Activated naive CD8-positive, alpha-beta T cell treated with anti-CD3 and anti-CD28 coated beads, Interleukin-2, amount 50 U/mL, for 24 hours (primary cell): ENCODE measurements at places on chromosomes 5 and 9.

DNA sequence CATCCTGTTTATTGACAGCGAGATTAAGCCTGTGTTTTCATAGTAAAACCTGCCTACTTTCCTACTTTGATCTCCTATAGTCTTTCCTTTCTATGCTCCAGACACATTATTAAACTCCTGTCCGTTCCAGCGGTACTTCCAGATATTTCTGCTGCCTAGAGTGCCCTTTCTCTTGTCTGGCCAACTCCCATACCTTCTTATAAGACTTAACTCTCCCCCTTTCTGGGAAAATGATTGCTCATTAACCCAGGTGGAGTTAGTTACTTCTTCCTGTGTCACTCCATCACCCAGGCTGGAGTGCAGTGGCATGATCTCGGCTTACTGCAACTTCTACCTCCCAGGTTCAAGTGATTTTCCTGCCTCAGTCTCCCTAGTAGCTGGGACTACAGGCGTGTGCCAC, 33.1 kb downstream of the KDM4C start:
- DNase-seq, result no peak

- no peak for DNase-seq
These were observed 553.2 kb downstream of the MAT2B start for GRCh38 chr5:164058621-164059020.

- no peak for DNase-seq
These were observed 357.6 kb upstream of the RPS23 start for GRCh38 chr5:82635561-82636288.

DNA sequence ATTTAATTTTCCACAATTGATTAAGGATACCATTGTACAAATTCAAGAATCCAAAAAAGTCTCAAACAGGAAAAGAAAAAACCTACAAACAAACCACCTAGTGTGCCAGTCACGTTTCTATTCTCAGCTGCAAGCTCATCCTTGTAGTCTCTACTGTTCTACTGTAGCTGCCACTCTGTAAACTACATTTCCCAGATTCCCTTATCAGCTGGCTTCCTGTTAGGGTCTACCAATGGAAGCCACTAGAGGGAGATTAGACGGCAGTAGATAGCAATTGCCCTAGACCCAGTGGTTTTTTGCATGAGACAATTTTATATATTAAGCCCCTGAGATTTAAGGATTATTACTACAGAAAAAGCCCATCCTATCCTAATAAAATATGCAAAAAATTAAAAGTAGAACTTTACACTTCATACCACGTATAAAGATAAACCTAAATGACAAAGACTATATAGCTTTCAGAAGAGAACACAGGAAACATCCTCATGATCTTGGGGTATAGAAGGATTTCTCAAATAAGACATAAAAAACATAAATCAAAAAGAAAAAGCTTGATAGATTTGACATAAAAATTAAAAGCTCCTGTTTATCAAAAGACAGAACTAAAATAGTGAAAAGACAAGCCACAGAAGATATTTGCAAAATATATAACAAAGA, 37.4 kb downstream of the P4HA2 start:
- no peak for DNase-seq

- DNase-seq, result no peak
These were observed 11.6 kb downstream of the ABL1 start for GRCh38 chr9:130846487-130847305.

DNA sequence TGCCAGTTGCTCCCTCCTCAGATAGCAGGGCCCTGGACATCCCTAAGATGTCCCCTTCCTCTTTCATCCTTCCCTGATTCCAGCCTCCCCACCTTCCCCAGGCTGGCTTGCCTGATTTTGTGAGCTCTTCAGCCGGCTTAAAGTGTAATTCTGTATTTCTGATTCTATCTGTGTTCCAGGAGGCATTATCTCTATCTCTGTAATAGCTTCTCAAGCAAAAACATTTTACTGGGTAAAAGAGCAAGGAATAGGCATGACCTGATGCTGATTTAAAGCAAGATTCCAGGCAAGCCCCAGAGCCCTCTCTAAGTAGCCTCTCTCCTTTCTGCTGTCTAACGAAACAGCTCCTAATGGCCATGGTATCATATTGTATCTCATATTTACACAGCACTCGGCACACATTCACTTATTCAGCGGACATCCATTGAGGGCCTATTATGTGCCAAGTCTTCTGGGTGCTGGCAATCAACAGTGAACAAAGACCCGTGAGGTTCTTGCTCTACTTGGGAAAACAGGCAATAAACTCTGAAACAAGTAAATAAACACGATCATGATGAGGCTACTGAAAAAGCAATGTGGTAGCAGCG, 100.9 kb upstream of the MSX2 start:
- no peak for DNase-seq

DNA sequence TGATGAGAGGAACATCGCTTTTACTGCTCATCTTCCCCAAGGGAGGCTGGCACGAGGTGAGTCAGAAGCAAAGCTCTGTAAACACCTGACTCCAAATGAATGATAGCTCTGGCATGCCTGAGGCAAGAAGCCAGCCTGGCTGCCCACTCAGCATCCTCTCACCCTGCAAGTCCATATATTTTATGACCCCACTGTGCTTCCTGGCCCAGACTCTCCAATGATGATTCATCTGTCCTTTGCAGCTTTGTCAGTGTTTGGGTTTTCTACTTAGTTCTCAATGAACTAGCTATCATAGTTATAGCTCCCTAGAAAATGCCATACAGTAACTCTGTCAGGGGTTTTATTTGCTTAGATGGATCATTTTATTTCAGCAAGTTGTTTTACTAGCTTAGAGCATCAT, 52.1 kb upstream of the FSTL4 start:
- no peak for DNase-seq

DNA sequence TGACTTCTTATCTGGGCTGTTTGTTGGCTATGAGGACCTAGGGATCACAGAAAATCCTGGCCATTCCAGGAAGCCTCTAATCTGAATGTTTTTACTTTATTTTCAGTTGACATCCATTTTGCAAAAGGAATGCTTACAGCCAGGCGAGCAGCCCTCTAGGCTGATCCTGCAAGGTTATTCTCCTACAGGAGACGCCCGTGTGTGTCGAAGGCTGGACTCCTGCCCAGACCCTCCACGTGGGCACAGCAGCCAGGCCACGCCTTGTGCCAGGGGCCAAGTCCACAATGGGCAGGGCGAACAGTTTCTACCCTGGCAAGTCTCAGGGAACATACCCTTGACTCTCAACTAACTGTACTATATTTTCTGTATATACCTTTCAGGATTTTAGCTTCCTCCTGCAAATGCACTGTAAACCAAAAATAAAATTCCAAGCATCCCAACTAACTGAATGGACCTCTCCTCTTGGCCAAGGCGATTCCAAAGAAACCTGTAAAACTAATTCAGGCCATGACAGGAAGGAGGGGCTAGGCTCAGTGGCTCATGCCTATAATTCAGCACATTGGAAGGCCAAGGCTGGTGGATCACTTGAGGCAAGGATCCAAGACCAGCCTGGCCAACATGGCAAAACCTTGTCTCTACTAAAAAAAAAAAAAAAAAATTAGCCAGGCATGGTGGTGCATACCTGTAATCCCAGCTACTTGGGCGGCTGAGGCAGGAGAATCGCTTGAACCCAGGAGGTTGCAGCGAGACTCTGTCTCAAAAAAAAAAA, 5.7 kb downstream of the CMBL start:
- DNase-seq, result no peak

DNA sequence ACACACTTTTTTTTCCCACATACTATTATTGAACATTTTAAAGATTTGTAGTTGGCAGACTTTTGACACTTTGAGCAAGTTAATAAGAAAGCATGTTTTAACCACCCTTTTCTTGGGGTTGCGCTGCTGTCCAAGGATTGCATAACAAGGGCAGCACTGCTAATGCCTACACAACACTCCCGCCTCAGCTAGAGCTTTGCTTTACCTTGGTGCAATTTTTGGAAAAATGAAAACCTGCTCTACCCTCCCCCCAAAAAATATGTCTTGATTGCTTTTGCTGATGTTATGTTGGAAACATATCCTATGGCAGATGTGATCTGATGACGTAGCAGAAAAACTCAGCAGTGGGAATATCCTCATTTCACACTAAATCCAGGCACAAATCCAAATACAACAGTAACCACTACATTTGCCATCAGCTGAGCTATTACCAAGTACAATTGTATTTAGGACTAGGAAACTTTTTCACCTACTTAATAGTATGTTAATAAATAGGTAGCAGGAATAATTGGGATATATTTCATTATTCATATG, 51.5 kb downstream of the UBE2R2 start:
- DNase-seq, result no peak

DNA sequence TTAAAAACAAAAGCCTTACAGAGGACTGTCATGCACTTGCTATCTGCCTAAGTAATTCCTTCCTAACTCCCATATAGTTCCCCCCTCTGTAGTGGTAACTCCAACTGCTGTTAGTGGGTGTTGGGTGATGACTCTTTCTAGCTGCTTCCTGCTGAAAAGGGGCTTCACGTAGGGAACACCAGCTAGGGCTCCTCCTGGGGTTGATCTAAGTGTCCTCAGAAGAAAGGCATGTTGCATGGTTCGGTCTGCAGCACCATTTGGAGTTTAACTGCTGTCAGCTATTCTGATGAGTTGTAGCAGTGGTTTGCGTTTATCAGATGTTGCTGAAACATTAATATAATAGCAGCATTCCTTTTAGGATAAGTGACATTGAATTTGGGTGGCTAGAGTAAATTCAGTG, 281.9 kb upstream of the TUSC1 start:
- DNase-seq, result no peak

DNA sequence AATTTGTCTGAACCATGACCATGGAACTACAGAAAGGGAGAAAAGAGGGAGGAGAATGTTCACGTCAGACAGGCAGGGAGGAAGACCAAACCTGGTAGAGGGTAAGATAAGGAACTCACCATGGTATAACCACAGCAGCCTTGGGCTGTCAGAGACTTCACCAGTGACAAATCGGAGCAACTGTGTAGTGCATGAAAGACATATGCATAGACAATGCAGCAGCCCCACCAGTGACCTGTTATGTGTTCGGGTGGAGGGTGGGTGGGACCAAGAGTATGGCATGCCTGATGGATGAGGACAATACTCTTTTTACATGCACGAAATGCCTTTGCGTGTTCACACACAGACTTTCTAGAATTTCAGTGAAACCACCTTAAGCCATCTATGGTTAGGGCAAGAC, 221.8 kb upstream of the RASEF start:
- no peak for DNase-seq

DNA sequence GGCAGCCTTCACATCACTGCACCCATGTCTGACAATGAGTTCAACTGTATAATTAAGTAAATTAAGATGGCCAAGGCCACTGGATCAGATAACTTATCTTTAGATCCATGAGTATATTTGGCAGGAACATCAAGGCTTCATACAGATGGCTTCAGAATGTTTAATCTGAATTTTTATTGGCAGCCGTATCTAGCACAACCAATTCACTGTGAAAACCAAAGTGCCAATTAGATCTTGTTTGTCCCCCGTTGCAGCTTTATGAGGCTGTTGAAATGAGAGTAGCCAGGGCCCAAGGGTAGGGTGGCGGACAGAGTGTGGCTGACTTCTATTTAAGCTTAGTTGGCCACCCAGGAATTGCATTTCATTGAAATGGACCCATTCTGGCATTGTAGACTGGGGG, 137.7 kb downstream of the SYK start:
- DNase-seq, result no peak

DNA sequence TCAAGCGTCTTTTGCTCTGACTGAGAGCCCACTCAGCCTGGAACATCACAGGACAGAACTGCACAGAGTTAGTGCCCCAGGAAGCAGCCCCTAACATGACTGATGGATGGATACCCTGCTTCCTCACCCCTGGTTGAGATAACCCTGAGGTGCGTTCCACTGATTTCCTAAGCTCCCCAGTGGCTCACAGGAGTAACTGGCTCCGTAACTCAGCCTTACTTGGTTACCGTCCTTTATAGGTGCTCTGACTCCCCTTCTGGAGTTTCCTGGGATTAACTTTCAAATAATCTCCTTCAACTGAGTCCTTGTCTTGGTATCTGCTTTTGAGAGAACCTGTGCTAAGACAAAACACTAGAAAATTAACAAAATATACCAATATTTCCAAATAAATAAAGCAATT, 449.5 kb downstream of the AGTPBP1 start:
- DNase-seq, result no peak

DNA sequence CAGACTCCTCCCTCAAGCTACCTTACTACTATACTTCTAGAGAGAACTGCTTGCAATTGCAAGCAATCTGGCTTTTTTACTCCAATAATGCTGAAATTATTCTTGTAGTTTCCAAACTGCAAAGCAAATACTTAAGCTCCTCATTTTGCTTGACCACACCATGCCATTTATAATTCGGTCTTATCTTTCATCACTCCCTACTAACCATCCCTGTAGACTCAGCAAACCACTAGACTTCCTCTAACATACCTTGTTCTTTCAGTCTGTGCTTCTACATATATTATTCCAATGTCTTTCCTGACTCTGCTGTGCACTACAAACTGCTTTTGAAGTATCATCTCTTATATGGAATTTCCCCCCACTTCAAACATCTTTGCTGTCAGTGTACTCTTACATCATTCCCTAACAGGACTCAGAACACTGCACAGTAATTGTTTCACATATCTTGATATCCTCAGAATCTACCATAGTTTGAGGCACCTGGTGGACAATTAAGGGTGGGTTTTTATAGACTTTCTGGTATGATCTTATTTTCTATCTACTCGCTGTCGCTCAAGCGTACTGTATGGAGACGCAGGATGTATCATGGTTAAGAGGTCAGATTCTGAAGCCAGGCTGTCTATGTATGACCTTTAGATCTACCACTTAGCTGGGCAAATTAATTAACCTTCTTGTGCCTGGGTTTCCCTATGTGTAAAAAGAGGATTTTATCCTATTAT, 2.8 kb downstream of the IL6ST start:
- DNase-seq, result no peak

DNA sequence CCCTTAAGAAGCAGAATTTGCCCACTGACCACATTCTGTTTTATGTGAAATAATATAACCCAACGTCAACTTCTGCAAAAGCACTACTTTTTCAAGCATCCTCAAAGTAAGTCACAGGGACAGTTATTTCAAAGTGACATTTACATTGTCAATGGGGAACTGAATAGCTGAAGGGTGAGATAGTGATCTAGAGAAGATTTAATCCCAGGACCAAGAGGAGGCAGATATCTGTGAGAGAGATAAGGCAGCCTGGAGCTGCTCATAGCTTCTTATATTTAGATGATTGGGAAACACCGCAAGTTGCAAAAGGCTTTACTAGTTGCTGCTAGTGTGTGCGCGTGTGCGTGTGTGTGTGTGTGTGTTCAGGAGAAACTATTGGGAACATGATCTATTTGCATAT, 210.4 kb upstream of the RFX3 start:
- DNase-seq, result no peak

GRCh38 chr5:174386306-174386705, 338.1 kb upstream of the MSX2 start:
- no peak for DNase-seq

DNA sequence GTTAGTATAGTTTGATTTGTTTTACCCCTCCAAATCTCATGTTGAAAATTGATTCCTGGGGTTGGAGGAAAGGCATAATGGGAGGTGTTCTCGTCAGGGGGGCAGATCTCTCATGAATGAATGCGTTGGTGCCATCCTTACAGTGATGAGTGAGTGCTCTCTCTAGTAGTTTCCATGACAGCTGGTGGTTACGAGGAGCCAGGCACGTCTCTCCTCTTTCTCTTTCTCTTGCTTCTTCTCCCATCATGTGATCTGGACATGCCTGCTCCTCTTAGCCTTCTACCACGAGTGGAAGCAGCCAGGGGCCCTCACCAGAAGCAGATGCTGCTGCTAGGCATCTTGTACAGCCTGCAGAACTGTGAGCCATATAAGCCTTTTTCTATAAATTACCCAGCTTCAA, 454.1 kb downstream of the EFNA5 start:
- no peak for DNase-seq

GRCh38 chr5:114361724-114362196, at the start of gene KCNN2:
Gene KCNN2, plus strand, starts transcription at chr5:114362070. Its CDS starts 70 bp downstream, at chr5:114362140.
- peak; percentile 3 for DNase-seq
